ENCODE measurements at places on chromosomes 4 and X.
A peak's percentile ranks its signal among the peaks of the same experiment; 100 is the strongest.

- DNase-seq, result no peak
Measured at GRCh38 chr4:70515367-70516250, 2.8 kb upstream of the AMTN start.

- DNase-seq, result no peak
Measured at GRCh38 chr4:57373991-57374390, 263.8 kb upstream of the IGFBP7 start.

GRCh38 chr4:190121759-190122158 lies 51.8 kb upstream of the DUX4 start:
- DNase-seq, result no peak

- peak; percentile 8 for DNase-seq
Measured at GRCh38 chr4:155759372-155760252, 791 bp downstream of the GUCY1B1 start.

- peak; percentile 52 for DNase-seq
Measured at GRCh38 chrX:129726307-129727111, 12.3 kb upstream of the XPNPEP2 start.

GRCh38 chr4:82865592-82865991 lies 25.4 kb downstream of the SEC31A start:
- DNase-seq, result peak; percentile 27

DNA sequence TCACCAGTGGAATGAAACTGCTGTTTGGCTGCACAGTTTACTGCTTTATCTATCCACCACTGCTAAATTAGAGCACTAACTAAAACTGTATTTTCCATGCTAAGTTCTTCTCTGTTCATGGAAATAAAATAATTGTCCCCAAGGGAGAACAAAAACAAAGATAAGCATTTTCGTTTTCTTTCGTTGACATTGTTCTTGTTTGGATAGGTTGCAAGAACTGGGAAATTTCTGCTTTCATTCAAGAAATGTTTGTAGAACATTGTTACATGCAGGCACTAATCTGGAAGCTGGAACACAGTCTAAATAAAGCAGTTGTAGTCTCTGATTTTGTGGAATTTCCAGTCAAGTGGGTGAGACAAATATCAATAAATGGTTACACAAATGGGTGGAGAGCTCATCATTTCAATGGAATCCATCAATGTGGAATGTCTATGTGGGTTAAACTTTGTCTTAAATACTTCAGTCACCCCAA lies 5.8 kb upstream of the CXCL8 start:
- no peak for DNase-seq

DNA sequence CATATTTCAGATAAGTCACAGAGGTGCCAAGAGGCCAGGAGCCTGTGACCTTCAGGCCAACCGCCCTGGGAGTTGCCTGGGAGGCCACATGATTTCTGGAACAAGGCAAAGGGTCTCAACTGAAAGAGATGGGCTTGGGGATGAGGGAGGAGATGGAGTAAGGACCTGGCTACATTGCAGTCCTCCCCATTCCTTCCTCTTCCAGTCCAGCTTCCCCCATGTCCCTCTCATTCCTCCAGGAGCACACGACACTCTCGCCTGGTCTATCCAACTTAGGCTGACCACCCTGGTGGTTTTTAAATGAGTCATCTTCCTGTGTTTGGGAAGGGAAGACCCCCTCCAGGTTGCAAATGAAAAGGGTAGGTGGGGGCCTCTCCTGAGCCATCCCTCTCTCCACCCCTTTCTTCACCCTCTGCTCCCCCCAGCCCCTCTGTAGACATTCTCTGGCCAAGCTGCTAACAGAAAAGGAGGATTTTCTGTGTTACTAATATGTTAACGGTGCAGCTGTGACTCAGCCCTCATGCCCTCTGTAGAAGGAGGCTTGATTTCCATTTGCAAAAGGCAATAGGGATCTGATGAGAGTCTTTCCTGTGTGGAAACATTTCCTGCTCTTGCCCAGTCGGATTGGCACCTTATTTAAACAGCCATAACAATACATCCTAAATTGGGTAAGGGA lies 79.2 kb downstream of the RTL5 start:
- no peak for DNase-seq

All from activated naive CD4-positive, alpha-beta T cell treated with anti-CD3 and anti-CD28 coated beads for 36 hours (primary cell).